ENCODE measurements at places on chromosomes 11 and 22. TPM values are rescaled to one million over a fixed set of nuclear protein-coding genes. Genes with fewer than 3 reads are reported as not detected.

The SESN3 gene
- 0.11 TPM for total RNA-seq

The PDGFB gene
- total RNA-seq: 2.9 TPM

The XRRA1 gene
- 6.4 TPM for total RNA-seq

The C22orf42 gene
- total RNA-seq: not detected

The MSANTD2 gene
- total RNA-seq: 6.5 TPM

The SCGB2A2 gene
- total RNA-seq: not detected

The OR4C15 gene
- total RNA-seq: not detected

The CST6 gene
- not detected for total RNA-seq

The POU2F3 gene
- not detected for total RNA-seq

The CALCA gene
- not detected for total RNA-seq

The OR2AT4 gene
- not detected for total RNA-seq

The OR51B6 gene
- total RNA-seq: not detected

Data from A549 treated with dexamethasone at 1 μM for 4 hours (cell line).